ENCODE measurements at places on chromosomes 7 and 10.
A peak's percentile ranks its signal among the peaks of the same experiment; 100 is the strongest.

GRCh38 chr10:71260622-71261325 is 48.4 kb downstream of the UNC5B start:
- DNase-seq, result no peak

DNA sequence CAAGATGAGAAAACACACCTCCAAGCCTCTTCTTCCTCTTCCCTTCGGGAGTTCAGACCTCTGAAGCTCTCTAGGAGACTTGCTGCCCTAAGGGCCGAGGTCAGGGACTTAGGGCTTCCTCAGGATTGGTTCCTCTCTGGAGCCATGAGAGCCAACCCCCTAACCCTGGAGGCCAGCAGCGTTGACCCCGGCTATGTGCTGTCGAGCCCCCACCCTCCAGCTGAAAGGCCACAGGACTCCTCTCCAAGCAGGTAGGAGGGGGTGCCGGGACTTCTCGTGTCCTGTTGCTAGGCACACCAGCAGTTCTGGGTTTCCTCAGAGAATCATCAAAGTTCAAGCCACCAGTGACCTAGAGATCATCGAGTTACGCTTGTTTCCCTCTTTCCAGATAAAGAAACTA is 87.4 kb downstream of the ARHGAP22 start:
- peak; percentile 22 for DNase-seq

DNA sequence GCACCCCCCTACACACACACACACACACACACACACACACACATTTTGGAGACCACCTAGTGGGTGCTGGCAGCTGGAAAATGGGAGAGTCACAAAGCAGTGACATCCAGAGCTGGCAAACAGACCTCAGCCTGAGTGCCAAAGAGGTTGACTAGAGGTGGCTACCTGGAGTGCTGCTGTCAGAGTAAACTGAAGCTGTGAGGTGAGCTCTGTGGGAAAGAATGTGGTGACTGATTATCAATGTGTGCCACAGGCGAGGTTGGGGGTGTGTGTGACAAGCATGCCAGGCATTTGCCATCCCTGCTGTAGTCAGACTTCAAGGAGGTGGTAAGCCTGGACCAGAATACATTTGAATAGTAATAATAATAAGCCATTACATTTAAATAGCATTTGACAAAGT is 120.6 kb downstream of the SLIT1 start:
- DNase-seq, result no peak

GRCh38 chr7:93382362-93382761 is 150.2 kb downstream of the VPS50 start:
- DNase-seq, result no peak

- peak; percentile 40 for DNase-seq
Observed at GRCh38 chr7:136146925-136147324, 169.8 kb upstream of the MTPN start.

GRCh38 chr7:79245623-79246249 is 207.7 kb downstream of the MAGI2 start:
- no peak for DNase-seq

DNA sequence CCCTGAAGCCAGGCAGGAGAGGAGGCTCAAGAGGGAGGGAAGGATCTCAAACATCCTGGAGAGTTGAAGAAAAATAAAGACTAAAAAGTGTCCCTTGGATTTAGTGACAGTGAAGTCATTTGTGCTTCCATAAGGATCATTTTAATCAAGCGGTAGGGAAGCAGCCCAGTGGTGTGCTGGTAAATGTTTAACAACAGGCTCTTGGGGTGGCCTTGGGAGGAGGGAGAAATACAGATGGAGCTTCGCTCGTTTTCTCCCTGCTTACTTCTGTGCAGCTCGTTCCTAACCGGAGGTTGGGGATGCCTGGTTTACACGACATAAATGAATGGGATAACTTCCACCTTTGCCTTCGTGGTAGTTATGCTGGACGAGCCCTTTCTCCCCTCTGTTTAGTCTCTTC is 140.0 kb downstream of the CAMK1D start:
- no peak for DNase-seq

DNA sequence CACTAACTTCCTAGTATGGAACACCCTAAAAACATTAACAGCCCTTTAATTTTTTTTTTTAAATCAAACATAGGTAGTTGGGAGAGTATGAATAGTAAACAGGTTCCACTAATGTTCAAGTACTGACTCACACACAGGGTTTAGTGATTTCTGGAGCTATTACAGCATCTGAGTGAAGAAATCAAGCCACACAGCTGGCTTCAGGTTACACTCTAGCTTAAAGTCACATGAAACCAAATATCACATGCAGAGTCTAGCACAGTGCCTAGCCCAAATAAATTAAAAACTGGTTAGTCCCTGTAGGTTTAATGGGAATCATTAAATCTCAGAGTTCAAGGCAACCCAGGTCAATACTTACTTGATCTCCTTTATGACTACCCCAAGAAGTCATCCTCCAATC is 11.6 kb downstream of the PANK1 start:
- no peak for DNase-seq

DNA sequence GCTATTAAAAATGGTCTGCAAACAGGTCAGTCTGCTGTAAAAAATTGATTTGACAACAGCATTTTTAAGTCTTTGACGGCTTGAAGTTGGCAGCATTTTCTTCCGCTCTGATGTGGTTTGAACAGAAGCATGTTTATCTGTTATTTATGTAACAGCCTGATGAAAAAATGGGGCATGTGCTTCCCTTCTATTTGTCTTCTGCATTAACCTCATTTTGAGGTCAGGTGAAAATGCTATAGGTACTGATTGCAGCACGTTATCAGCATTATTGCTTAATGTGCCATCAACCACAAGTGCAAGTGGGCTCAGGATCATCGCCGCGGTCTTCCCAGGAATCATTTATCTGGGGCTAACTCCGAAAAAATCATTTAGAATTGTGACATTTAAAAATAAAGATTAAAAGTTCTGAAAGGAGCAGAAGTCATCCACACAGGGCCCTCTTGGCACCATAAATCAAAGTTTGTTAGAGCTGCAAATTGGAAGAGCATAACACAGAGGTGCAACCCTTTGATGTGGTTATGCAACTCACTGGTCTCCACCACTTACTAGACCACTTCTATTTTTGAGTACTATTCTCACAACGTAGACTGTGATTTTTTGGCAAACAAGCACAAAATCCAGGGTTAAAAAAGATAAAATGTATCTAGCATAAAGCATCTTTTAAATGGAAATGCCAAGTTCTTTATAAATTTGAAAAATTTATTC is 307.7 kb downstream of the MDFIC start:
- DNase-seq, result no peak

- no peak for DNase-seq
Observed at GRCh38 chr10:72106154-72106849, 18.0 kb upstream of the SPOCK2 start.

GRCh38 chr7:134084488-134085144 is 42.5 kb upstream of the LRGUK start:
- peak; percentile 93 for DNase-seq

- DNase-seq, result peak; percentile 23
Observed at GRCh38 chr7:35257251-35258124, 3.6 kb upstream of the TBX20 start.

DNA sequence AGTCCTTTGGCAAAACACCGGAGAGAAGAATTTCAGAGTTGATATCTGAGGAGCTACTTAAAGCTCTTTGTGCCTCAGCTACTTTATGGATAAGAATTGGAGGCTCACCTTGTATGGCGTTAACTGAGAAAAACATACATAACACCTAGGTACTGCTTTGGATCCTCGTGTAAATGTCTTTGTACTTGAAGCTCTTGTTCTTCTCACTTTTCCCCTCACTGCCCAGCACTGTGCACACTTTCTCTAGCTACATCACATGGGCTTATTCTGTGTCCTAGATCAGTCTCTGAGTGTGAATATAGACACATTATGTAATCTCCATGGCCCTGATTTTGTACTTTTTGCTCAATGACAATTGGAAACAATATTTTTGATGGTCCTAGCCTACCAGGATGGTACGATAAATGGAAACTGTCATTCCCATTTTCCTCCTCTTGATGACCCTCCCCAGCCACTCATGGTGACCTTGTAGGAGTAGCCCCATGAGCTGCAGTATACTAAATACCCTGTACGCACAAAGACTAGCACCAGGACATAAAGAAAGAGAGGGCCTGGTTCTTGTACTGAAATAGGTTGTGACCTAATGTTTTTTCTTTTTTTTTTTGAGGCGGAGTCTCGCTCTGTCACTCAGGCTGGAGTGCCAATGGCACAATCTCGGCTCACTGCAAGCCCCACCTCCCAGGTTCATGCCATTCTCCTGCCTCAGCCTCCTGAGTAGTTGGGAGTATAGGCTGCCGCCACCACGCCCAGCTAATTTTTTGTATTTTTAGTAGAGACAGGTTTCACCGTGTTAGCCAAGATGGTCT is 22.1 kb downstream of the STAMBPL1 start:
- DNase-seq, result no peak

DNA sequence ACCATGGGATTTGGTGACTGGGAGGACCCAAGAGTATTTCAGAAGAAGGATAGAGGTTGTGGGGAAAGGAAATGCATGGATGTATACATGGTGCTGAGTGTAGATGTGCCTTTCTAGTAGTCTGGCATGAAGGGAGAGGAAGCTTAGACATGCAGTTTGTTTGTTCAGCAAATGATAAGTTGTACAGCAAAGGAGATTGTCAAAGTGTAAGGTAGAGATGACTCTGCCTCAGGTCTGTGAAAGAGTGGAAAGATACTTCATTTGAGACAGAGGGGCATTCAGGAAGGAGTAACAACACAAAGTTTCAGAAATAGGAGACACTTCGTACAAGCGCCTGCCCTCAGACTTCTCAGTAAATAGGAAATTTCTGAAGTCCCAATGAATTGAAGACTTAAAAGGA is 152.3 kb downstream of the CELF2 start:
- no peak for DNase-seq

DNA sequence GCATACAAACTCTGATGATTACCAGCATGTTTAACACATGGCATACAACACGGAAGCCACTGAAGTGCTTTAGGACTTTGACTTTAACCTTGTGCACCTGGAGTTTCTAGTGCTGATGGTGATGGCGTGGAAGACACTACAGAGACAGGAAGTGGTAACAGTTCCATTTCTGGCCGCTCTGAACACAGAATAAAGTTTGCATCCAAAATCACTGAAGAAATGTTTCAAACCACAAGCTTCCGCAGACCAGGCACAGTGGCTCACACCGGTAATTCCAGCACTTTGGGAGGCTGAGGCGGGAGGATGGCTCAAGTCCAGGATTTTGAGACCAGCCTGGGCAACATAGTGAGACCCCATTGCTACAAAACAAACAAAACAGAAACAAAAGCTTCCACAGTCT is 40.3 kb upstream of the TNPO3 start:
- DNase-seq, result peak; percentile 36

- peak; percentile 25 for DNase-seq
Observed at GRCh38 chr10:30821994-30822692, 192.6 kb upstream of the LYZL2 start.

DNA sequence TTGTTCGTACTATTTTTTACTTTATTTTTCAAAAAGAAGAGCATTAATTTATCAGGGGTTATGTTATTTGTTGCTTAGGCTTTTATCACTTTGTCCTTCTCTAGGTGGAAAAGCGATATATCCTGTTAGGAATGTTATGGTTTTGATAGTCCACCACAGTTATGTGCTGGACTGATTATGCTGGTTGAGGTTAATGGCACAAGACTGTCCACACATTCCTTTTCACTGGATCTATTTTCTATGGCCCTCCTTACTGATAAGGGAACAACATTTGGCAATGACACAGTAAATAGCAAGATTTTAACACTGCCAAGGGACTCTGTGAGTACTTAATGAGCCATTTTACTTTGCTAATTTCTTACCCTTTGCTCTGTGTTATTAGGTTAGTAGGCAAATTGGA is 1212.3 kb downstream of the NXPH1 start:
- no peak for DNase-seq

GRCh38 chr7:43136064-43136463 is 23.6 kb downstream of the HECW1 start:
- no peak for DNase-seq

- DNase-seq, result no peak
Observed at GRCh38 chr10:96500519-96500918, 13.2 kb downstream of the TLL2 start.

- DNase-seq, result peak; percentile 85
Observed at GRCh38 chr7:23544913-23545354, 13.2 kb upstream of the TRA2A start.

- no peak for DNase-seq
Observed at GRCh38 chr7:28211006-28211405, 30.4 kb upstream of the JAZF1 start.

DNA sequence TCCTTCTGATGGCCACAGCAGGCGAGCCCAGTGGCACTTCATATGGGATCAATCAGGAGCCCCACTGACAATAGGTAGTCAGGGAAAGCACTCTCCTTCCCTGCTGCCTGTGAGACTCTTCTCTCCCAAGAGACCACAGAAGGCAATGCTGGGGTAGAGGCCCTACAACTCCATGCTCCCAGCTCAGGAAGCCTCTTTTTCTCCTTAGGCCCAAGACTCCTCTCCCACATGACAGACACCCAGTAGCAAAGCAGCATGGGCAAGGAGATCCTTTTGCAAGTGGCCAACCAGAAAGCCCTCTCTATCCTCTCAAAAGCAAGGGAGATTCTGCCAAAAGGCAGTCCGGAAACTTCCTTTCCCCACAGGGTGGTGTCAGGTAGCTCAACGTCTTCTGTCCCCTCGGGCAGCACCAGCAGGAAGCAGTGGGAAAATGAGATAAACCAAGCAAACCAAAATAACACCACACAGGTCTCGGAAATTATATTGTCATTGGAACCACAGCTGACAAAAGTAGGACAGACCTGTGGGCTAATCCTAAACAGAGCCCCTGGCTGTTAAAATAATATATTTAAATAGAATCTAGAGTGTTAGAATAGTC is 172.7 kb upstream of the GDF10 start:
- DNase-seq, result no peak

GRCh38 chr7:154646126-154647013 is 356.6 kb downstream of the PAXIP1 start:
- no peak for DNase-seq
